Omental fat pad (tissue), 4 donors: ENCODE measurements at places on chromosomes 4 and X.

DNA sequence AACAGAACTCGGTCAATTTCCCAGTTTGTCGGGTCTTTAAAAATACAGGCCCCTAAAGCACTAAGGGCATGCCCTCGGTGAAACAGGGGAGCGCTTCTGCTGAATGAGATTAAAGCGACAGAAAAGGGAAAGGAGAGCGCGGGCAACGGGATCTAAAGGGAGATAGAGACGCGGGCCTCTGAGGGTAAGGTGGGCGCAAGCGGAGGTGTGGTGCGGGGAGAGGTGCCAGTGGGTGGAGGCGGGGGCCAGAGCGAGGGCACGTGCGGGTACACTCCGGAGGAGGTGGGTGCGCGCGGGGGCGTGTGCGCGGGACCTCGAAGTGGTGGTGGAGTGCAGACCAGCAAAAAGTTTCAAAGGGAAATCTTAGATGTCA is 787 bp upstream of the TET2 start:
- DNase-seq: no peak

DNA sequence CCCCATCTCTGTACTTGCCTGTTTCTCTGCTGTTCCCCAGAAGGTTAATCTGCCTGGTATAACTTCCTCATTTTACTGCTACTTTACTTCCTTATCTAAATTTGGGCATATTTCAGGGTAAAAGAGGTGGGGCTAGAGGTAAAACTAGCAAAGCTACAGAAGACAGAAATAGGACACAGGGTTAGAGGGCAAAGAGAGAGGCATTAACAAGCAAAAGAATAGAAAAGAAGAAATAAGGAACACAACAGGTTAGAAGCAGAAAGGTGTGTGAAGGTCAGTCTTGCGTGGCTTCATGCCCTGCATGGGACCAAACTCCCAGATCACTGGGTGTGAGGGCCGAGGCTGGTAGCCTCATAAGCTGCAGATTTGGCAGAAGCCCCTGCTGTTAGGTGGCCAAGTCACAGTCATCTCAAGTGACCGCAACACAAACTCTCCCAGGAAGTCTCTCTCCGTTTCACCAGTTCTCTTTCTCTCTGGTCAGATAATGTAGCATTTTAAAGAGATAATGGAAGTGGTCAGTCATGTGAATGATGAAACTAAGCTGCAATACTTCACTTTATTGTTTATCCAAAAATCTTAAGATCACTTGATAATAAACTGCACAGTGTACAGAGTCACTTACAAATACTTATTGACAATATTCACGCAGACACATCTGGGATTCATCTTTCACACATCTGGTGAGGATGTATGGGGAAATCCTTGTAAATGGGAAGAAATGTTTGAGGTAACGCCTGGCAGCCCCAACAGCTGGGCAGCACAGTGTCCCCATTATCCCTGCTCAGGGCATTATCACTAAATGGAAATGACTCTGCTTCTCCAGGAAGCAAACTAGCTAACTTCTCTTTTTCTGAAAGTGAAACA is 16.4 kb downstream of the TMEM154 start:
- DNase-seq: no peak

DNA sequence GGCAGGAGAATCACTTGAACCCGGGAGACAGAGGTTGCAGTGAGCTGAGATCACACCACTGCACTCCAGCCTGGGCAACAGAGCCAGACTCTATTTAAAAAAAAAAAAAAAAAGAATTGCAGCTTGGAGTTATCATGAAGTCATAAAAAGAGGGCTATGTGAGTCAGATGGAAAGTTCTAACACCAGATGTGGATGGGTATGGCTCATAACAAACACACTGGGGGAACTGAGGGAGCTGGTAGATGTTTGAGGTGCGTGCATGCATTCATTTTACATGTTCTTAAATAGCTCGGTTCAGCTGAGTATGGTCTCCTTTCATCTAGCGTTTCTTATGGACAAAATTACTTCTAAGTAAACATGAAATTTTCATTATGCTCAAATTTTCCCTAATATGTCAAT is 11.7 kb downstream of the TRMT2B start:
- no peak for DNase-seq

DNA sequence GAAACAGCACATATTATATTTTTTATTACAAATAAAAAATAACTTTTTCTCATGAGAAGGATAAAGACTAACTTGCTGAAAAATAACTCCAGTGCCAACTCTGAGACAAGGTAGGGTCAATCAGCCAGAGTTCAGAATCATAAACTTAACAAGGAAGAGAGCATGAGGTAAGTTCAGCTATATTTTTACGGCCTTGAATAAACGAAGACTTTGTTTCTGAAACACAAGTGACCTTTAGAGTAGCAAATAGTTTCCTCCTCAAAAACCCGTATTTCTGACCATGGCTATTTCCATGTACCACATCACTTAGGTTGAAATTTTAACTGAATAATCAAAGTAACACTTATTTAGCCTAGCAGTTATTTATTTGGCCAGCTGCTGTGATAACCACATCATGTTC is 45.5 kb downstream of the PRDM5 start:
- no peak for DNase-seq

DNA sequence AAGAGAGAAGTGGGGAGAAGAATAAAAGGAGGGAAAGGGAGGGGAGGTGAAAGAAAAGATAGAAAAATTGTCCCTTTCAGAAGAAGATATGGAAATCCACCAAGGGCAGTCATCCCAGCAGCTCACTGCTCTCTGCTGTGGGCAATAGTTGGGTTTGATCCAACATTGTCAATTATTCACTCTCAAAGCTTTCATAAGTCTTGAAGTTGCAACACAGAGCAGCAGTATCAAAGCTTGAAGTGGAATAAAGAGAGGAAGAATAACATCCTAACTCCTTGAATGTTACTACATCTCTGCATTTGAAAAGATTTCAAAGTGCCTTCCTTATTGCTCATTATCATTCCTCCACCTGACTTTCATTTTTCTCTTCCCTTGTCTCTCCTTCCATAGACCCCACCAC is 62.3 kb upstream of the HHIP start:
- no peak for DNase-seq

GRCh38 chr4:38785901-38786402 is 3.2 kb upstream of the TLR10 start:
- DNase-seq: no peak

DNA sequence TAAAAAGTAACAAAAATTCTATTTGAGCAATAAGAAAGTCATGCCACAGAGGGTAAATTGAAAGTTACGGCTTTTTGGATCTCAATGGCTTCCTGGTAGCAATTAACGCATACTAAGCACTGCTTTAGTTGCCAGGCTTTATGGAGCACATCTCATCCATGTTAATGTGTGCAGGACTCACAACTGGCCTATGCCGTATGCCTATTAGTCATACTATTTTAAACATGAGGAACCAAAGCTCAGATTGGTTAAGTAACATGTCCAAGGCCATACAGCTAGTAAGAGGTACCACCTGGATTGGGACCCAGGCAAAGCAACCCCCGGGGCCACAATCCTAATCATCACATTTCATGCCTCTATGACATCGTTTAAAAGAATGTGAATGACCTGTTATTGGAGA is 17.1 kb downstream of the DAPP1 start:
- DNase-seq: no peak

DNA sequence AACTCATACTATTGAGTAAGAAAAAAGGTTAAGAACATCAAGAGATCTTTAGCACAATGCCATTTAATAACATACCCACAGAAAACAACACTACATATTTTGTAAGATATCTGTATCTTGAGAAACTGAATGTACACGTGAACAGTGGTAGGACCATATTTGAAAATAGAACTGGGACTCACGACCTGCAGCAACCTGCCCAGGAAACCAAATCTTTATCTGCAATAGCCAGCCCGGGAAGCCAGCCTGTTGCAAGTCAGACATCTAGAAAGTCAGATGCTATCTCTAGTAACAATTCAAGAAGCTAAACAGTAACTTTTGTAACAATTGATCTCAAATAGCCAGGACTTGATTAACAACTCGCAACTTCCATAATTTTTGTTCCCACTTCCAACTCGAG is 52.6 kb upstream of the SOD3 start:
- no peak for DNase-seq

DNA sequence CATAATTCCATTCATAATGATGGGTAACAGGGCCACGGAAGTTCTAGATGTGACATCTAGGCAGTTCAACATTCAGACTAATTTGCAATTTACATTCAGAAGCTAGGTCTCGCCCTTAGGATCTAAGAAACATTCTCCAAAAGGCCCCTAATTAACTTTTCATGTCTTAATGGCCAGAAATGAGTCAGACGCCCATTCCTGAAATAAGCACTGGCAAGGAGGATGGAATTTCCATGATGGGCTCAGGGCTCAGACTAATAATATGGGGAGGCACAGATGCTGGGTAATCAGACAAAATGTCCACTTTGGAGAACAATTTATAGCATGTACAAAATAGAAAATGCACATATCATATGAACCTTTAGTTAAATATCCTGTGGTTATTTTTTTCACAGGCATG is 102.8 kb upstream of the RPS6KA3 start:
- no peak for DNase-seq

GRCh38 chrX:40168480-40169011 is 70.8 kb upstream of the BCOR start:
- DNase-seq: no peak

DNA sequence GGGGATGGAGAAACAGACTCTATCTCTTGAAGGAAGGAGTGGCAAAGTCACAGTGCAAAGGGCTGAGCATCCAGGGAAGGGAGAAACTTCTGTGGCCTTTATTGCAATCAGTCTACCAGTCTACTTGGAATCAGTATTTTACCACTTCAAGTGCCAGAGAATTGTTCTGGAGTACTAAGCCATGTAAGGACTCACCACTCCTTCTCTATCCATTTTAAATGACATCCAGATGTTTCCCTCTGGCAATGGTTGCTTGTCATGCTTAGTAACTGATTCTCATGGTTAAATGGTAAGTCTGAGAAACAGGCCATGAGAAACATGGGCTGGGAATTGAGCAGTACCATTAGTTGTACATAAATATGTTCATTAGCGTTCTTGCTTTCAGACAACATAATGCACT is 21.1 kb upstream of the SMIM10 start:
- no peak for DNase-seq

DNA sequence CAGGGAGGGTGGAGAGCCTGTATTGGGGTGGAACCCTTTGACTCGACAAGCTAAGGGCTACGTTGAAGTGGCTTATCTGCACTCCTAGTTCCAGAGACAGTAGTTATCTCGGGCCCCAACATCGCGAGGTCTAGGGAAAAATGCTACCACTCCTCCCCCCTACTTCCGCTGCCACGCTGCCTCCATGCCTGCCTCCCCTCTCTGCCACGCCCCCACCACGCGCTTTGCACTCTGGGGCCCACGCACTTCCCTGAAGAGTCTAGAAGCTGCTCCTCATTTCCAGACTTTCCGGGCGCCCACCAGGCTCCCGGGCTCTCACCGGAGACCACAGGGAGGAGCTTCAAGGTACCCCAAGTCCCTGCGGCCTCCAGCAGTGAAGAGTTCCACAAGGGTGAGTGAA is at the start of gene PASD1:
Gene PASD1, plus strand, starts transcription at position 227 of the 400 bp plus-strand sequence. CDS start 37,879 bp downstream, outside the sequence.
- no peak for DNase-seq

DNA sequence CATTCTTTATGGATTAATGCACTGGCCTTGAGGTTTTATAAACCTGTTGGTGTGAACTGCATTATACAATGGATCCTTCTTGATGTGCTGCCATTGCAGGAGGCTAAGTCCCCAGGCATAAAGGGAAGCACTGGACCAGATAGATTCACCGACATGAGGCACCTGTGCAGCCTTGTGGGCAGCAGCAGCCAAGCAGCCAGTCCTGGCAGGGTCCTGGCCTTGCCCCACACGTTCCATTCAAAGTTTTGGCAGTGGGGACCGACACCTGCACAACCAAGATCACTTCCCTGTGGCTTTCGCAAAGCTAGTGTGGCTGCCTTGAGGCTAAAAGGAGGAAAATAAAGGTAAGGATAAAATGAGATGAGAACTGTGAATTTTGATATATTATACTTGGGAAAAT is 53.1 kb downstream of the TMEM156 start:
- DNase-seq: no peak

GRCh38 chrX:51824061-51824460 is 69.4 kb upstream of the MAGED1 start:
- no peak for DNase-seq

DNA sequence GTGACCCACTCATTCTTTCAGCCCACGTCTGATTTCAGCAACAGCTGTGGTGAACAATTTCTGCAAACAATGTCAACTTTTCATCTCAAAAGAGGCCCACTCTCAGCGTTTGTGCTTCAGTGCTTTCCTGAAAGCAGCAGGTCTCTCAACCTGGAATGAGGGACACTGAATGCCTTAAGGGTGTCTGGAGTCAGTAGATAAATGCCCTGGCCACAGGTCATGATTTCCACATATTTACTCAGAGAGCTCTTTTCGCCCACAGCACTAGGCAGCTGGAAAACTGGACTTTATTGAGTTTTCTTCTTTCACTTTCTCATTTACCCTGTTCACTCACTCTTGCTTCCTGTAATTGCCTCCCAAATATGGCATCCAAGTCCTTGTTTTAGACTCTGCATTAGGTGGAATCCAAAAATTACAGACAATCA is 52.8 kb downstream of the NPFFR2 start:
- DNase-seq: no peak

- no peak for DNase-seq
Measured at GRCh38 chr4:139619644-139620043, 46.0 kb upstream of the MGST2 start.

- DNase-seq: no peak
Measured at GRCh38 chrX:46571423-46572339, 1.9 kb upstream of the CHST7 start.

DNA sequence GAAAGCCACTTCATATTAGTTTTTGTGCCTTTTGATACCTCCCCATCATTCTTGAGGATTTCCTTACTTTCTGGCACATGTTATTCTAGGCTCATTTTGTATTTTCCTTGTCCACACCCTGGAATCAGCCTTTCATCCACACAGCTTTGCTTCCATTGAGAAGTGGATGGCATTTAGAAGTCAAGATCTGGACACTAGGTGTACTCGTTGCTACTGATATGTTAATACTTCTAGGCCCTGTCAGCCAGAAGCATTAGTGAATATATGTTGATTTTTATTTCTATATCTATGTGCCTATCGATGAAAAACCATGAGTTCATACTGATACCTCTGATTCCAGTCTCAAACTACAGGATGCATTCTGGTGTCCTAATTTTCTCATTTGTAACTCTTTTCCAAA is 73.2 kb downstream of the ARHGAP24 start:
- no peak for DNase-seq

GRCh38 chr4:26083987-26084386 is 170.0 kb downstream of the SMIM20 start:
- DNase-seq: no peak

DNA sequence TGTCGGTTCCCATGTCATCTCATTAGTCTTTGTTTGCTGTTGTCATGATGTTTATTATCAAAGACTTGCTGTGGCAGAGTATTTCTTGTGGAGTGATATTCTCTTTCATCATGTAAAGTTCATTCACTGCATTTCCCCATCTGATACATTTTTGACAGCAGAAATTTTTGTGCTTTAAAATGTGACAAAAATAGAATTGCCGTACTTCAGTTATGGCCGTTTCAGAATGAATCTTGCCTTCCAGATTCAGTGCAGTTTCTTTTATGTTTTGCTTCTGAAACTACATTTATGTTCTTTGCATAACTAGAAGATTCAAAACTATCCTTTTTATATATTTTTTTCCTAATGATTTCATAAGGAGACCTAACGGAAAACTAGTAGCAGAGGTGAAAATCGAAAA is 10.0 kb downstream of the CSTF2 start:
- no peak for DNase-seq
